EH (cell line): ENCODE measurements at places on chromosomes 1 and 21.

GRCh38 chr1:58361134-58361533 lies 185.4 kb downstream of the OMA1 start:
- no peak for DNase-seq

DNA sequence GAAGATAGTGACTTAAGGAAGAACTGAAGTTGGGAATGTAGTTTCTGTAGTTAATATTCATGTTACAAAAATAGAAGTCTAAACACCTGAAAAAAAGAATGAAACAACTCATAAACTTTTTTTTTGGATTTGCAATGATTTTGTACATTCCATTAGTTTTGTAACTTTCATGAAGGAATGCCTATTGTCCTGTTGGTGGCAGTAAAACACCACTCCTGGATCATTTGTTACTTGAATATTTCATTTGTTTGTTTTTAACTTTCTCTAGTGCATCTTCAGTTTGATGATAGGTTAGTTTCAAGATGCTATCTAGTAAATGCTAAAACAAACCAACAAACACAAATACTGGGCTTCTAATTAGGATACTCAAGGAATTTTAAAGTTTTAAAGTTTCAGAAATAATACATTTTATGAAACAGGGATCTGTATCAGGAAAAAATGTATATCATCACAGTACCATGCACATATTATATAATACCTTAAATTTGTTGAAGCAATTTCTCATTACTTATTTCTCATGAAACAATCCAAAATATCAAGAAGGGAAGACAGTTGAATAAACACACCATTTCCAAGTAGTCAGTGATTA lies 229.7 kb upstream of the CACYBP start:
- DNase-seq, result peak; percentile 69

DNA sequence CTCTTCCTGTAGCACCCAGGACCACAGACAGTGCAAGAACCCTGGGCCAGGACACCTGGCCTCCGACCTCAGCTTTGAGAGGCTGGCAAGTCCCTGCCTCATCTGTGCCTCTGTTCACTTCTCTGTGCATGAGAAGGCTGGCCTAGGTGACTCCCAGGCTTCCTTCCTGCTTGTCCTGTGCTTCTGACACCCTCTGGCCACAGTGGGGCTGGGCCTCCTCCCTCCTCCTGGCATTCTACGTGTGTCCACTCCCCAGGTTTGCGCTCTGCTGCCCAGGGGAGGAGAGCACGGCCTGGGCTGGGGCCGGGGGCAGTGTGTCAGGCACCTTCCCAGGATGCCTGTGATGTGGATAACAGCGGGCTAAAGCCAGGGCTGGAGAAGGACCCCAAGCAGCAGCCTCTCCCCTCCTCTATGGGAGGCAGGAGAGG lies 30.3 kb upstream of the PKP1 start:
- no peak for DNase-seq

GRCh38 chr1:206930210-206930798 lies 8.6 kb upstream of the FCMR start:
- no peak for DNase-seq

DNA sequence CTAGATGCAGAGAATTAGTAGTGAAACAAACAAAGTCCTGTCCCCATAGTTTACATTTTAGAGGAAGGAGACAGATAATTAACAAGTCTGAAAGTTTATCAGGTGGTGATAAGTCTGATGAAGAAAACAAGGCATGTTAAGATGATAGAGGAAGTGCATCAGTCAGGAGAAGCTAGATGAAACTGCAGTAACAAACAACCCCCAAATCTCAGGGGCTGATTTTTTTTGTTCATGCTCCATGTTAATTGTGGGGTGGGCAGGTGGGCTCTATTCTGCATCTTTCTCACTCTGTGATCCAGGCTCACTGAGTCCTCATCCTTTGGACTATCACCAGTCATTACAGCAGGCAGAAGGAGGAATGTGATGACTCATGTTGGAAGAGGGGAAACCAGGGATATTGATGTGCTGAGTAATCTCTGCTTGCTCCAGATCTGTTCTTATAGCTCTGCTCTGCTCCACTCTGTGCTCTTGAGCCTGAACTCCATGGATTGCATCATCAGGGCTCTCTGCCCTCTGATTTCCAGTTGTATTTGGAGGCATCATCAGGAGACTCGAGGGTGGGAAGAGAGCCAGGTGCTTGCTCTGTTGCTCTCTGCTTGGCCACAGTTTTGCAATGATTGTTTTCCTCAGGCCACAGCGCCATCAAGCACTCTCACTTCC lies 166.9 kb downstream of the IER5 start:
- peak; percentile 96 for DNase-seq

- DNase-seq, result no peak
Measured at GRCh38 chr1:178607718-178608408, 95.0 kb downstream of the TEX35 start.

GRCh38 chr1:223048026-223048425 lies 95.0 kb downstream of the TLR5 start:
- DNase-seq, result peak; percentile 27
